ENCODE measurements at places on chromosomes 3 and 15.
A peak's percentile ranks its signal among the peaks of the same experiment; 100 is the strongest.

DNA sequence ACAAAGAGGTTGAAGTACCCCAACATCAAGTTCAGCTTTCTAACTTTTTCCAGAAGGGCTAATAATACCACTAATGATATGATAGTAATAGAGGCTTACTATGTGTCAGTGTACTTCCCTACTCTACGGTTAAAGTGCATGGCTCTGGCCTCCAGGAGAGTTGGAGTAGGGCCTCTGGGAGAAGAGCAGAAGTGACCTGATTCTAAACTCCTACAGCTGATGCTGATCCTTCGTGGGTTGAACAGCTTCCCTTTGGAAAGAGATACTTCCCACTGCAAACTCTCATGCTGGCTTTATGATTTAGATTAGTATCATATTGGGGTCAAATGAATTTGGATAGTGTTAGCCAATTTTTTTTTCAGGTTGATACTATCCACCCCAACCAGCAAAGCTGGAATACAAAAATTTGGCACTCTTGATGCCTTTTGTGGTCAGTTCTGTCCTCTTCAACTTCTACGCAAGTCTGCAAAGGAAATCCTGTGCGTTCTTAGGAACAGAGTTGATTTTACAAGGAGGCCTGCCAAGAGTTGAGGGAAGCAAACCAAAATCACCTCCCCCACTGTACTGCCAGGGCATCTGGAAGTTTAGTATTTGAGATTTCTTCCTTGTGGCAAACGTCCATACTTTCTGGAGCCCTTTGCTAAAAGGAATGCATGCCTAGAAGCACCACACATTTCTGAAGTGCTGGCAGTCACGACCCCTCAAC is 17.8 kb downstream of the TMEM212 start:
- no peak for DNase-seq

DNA sequence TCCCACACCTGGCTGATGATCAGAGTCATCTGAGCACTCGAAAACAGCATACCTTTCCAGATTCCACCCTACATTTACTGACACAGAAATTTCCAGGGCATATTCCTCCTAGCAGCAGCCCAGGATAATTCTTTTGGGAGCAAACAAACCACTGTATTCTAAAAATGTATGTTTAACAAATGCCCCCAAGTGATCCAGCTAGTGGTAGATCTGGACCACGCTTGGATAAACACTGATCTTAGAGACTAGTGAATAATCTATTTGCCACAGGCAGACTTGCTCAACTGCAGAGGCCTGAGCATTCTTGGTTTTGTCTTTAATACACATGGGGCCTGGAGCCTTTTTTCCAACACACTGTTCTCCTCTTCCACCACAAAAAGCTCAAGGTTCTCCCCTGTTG is 89.6 kb downstream of the TM4SF4 start:
- DNase-seq = peak; percentile 51

GRCh38 chr3:45515999-45516725 is 78.4 kb upstream of the LIMD1 start:
- DNase-seq = no peak

GRCh38 chr3:55487381-55488241 is 505 bp upstream of the WNT5A start:
- DNase-seq = peak; percentile 44

- DNase-seq = no peak
Measured at GRCh38 chr3:46925585-46925934, 48.0 kb downstream of the PTH1R start.

- no peak for DNase-seq
Measured at GRCh38 chr3:63969876-63970275, 53.4 kb downstream of the PSMD6 start.

DNA sequence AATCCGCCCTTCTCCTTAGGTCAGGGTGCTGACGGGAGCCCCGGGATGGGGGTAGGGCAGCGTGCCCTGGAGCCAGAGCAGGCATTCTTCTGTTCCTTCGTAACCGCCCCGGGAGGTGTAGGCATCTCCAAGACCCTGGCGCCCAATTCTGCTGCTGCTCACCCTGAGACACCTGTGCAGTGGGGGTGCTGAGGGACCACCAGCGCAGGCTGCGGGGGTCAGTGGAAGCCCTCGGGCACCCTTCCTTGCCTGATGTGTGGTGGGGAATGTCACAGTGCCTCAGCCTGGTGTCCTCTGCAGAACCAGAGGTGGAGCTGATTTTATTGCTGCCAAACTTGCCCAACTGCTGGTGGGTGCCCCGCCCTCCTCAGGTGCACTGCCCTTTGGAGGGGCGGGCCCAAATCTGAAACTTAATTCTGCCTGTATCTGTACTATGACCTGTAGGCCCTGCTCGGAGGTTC is 7.3 kb downstream of the CSK start:
- no peak for DNase-seq

DNA sequence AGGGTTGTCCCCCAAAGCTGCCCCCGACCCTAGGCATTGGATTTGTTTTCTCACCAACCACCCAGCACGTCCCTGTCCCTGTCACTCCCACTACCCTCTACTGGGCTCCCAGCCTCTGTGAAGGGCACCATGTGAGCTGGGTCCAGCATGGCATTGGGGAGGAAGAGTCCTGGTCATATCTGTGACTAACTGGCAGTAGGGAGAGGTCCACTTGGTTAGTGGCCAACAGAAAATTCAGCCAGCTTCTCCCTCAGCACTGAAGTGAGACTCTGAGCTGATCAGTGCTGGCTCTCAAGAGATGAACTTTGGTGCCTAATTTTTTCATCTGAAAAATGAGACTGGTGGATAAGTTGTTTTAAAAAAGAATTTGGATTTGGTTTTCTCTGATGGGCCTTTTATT is 11.3 kb upstream of the KIF23 start:
- no peak for DNase-seq

Data from RCC 7860 (cell line).